ENCODE measurements at places on chromosomes 5 and 9.
A peak's percentile ranks its signal among the peaks of the same experiment; 100 is the strongest.

DNA sequence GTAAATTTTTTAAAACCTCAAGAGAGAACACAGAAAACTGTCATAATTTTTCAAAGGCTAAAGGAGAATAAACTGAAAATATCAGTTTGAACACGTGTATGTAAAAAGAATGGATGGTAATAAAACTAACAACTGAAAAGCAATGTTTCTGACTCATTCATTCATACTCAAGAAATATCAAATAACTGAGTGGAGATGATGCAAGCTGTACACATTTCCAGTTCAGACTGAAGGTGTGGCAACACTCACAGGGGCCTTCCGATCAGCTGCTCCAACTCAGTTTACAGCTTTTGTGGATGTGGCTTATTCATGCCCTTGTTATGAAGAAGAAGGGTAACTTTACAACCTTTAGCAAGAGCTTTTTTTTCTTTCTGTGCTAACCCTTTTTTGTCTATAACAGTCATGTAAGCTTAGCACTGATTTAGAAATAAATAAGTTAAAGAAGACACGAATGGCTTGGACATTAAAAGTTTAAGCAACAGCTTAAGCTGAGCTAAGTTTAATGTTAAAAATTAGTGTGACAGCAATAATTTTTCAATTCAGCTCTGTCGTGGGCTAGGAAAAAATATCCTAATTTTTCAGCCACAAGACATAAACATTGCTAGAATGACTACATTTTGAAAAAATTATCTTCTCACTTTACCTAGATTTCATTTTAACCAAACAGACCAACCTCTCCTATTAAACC lies 453.5 kb downstream of the RAB3C start:
- H3K4me3 ChIP-seq: no peak overlapping the region
- H3K4me1 ChIP-seq: peaks cover 29% of the 10 kb centered on the region
- DNase-seq: no peak
- H3K27me3 ChIP-seq: peaks cover 10% of the 10 kb centered on the region

- H3K27me3 ChIP-seq: no peaks in the 10 kb centered on the region
- H3K27ac ChIP-seq: no peak overlapping the region
- DNase-seq: no peak
- H3K4me1 ChIP-seq: no peaks in the 10 kb centered on the region
Measured at GRCh38 chr5:92144824-92145223, 761.7 kb upstream of the ARRDC3 start.

DNA sequence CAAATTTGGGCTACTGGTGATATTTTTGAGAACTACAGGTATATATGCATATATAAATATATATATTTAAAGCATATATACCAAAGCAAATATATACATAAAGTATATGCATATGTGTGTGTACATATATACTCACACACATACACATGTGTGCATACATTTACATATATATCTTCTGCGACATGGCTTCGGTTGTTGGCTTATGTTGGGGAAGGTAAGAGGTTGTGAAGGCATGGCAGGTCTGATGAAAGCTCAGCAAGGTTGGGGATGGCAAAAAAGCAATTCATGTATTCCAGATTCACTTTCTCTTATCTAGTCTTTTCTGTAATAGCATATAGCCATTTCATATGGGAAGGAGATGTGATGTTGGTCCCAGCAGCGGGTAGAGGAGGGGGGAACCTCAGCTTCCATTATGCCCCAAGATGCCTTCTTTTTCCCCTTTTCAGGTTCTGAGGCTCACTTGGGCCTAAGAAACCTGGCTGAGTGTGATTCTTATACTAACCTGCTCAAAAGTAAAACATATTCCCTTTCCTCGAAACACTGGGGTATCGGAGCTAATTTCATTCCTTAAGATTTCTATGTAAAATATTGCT lies 201.7 kb downstream of the MEF2C start:
- peak overlapping the region; percentile 3 for H3K4me3 ChIP-seq

DNA sequence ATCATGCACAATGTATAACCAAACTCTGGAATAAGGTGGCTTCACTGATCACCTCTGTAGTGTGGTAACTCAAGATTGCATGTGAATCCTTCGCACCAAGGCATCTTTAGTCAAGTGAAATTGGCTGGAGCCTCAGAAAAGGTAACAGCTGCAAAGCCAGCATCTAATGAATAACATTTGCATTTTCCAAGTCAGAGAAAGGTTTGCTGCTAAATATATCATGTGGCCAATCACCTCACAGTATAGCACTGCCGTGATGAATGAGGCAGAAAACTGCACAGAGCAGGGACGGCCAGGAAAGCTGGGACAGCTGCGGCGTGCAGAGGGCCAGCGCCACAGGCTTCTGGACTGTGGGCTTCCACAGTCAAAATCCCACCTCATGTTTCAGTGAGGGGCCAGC lies 18.5 kb downstream of the MRPS27 start:
- no peaks in the 10 kb centered on the region for H3K27me3 ChIP-seq
- H3K36me3 ChIP-seq: peaks cover 11% of the 10 kb centered on the region
- H3K4me3 ChIP-seq: peak overlapping the region; percentile 29

- DNase-seq: no peak
- H3K36me3 ChIP-seq: no peaks in the 10 kb centered on the region
- peaks cover 21% of the 10 kb centered on the region for H3K4me1 ChIP-seq
Measured at GRCh38 chr9:109907810-109908458, 127.9 kb downstream of the PALM2AKAP2 start.

- no peaks in the 10 kb centered on the region for H3K27me3 ChIP-seq
- H3K36me3 ChIP-seq: no peaks in the 10 kb centered on the region
- no peak for DNase-seq
- H3K4me1 ChIP-seq: no peaks in the 10 kb centered on the region
Measured at GRCh38 chr9:87766697-87767096, 40.8 kb downstream of the CTSL start.

GRCh38 chr9:6590772-6591384 lies 54.7 kb downstream of the GLDC start:
- peaks cover 12% of the 10 kb centered on the region for H3K4me1 ChIP-seq
- H3K27me3 ChIP-seq: no peaks in the 10 kb centered on the region
- H3K4me3 ChIP-seq: no peak overlapping the region
- DNase-seq: no peak

- no peak for DNase-seq
- H3K27me3 ChIP-seq: peaks cover 20% of the 10 kb centered on the region
- H3K4me1 ChIP-seq: no peaks in the 10 kb centered on the region
- H3K27ac ChIP-seq: no peak overlapping the region
- no peak overlapping the region for H3K4me3 ChIP-seq
- H3K36me3 ChIP-seq: no peaks in the 10 kb centered on the region
Measured at GRCh38 chr9:89667726-89668125, 62.9 kb downstream of the GADD45G start.

- DNase-seq: no peak
- peaks cover 2% of the 10 kb centered on the region for H3K36me3 ChIP-seq
- H3K4me3 ChIP-seq: no peak overlapping the region
- peaks cover 2% of the 10 kb centered on the region for H3K4me1 ChIP-seq
Measured at GRCh38 chr5:97245386-97245785, 62.3 kb upstream of the RIOK2 start.

GRCh38 chr9:20921362-20921761 lies 110.1 kb downstream of the HACD4 start:
- H3K36me3 ChIP-seq: peaks cover 22% of the 10 kb centered on the region
- no peaks in the 10 kb centered on the region for H3K4me1 ChIP-seq
- H3K27ac ChIP-seq: no peak overlapping the region
- no peak overlapping the region for H3K4me3 ChIP-seq
- no peaks in the 10 kb centered on the region for H3K27me3 ChIP-seq
- no peak for DNase-seq

- DNase-seq: no peak
- H3K27me3 ChIP-seq: no peaks in the 10 kb centered on the region
- H3K4me1 ChIP-seq: peaks cover 6% of the 10 kb centered on the region
- no peaks in the 10 kb centered on the region for H3K36me3 ChIP-seq
- no peak overlapping the region for H3K4me3 ChIP-seq
- H3K27ac ChIP-seq: no peak overlapping the region
Measured at GRCh38 chr5:125375143-125375542, 628.7 kb upstream of the ZNF608 start.

DNA sequence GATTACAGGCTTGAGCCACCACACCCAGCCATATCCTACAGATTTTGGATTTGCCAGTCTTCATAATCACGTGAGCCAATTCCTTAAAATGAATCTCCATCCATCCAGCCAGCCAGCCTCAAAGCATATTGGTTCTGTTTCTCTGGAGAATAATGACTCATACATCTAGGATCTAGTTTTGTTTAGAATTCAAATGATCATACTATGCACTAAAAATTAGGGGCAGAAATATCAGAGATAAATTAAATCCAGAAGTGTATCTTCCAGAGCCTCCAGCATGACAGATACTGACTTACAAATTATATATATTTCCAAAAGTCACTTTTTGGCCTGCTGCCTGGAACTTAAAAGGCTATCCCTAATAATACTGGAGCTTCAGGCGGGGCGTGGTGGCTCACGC lies 119.1 kb upstream of the NR5A1 start:
- no peak overlapping the region for H3K27ac ChIP-seq
- peaks cover 1% of the 10 kb centered on the region for H3K27me3 ChIP-seq

Data from activated B cell treated with CpG ODN at 0.5 μM for 24 hours (primary cell).